Activated T-helper 17 cell treated with anti-CD3 and anti-CD28 coated beads, Interleukin-2, amount 50 U/mL, for 72 hours (primary cell): ENCODE measurements at places on chromosomes 16 and 17.

GRCh38 chr17:62923258-62924150 lies 42.5 kb upstream of the TANC2 start:
- ATAC-seq, result no peak

DNA sequence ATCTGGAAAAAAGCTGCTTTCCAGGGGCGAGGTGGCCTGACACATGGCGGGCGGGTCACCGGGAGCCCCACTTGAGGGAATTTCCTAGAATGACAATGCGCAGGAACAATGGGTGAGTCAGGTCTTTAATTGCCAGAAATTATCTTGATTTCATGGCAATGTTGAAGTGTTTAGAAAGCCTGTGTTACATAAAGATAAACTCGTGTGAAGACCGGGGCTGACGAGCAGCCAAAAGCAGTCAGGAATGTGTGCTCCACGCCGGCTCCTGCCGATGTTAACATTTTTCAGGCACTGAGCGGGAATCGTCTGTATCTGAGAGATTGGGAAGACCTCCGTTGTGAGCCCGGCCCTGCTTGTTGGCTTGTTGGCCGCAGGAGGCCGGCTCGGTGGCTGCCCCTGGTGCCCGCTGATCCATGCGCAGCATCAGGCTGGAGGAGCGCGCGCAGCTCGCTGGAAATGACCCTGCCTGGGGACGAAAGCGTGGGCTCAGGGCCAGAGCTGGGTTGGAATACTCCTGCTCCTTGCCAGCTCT lies 353.1 kb downstream of the FOXL1 start:
- no peak for ATAC-seq

DNA sequence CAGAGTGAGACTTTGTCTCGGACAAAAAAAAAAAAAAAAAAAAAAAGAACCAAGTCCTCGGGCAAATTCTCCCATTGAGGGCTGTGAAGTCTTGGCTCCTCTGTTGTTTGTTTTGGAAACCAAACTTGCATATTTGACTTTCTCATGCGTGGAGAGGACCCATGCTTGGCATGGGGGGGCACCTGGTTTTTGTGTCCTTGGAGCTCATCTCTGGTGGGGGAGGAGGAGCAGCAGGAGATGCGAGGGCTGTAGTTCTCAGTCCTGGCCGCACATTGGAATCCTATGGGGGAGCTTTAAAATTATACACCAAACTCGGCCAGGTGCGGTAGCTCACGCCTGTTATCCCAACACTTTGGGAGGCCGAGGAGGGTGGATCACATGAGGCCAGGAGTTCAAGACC lies 74.5 kb downstream of the ABCC6 start:
- no peak for ATAC-seq

DNA sequence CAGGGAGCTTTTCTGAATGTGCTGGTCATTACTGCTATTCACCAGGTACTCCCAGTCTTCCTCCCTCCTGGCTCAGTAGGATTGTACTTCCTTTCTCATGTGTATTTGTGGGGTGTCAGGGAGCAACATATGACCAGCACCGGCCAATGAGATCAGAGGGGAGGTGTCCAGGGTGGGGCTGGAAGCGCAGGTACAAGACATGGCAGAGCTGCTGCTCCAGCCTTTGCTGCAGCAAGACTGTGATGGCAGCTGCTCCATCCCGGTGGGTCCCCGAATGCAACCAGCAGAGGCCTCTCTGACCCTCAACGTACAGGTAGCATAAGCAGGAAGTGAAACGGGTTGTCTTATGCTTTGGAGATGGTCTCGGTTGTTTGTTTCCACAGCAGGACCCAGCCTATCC lies 53.8 kb upstream of the CACNG5 start:
- ATAC-seq, result no peak

DNA sequence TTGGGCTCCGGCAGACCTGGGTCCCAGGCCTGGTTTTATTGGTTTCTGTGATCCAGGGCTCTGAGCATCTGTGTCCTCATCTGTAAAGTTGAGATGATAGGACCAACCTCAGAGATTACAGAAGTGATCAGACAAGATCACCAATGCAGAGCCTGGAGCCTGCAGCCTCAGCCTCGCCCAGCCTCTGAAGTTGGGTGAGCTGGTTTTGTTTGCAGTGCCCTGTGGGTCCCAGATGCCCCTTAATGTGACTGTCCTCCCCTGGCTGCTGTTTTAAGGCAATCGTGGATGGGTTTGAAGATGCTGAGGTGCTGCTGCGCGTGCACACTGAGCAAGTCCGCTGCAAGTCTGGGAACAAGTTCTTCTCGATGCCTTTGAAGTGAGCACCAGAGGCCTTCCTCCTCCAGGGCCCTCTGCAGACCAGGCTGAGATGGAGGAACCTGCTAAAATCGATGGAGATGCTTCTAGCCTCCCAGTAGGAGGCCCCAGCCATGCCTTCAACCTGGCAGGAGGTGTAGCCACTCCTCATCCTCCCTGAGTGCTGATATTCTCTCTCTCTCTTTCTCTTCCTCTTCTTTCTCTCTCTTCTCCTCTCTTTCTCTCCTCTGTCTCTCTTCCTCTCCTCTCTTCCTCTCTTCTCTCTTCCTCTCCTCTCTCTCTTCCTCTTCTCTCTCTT lies 5.6 kb upstream of the MMP15 start:
- ATAC-seq, result no peak

- ATAC-seq, result no peak
Observed at GRCh38 chr16:23754594-23755483, at the start of gene CHP2. CHP2 (plus strand) TSS chr16:23755026; CDS start chr16:23755050, 24 bp downstream.

- ATAC-seq, result no peak
Observed at GRCh38 chr17:82587234-82588086, 60.8 kb downstream of the WDR45B start.

DNA sequence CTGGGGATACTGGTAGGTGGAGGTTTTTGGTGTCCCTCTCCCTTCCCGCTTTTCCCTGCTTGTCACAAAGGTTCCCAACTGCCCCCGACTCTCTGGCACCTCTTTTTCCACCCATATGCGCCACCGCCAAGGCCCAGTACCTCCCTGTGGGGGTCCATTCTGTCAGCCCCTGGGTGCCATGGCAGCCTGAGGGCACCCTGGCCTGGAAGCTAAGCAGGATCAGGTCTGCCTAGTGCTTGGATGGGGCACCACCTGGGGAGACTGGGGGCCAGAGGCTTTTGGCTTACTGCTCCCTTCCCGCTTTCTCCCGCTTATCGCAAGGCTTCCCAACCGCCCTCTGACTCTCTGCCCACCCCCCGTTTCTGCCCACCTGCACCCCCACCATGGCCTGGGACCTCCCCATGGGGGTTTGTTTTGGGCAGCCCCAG lies 2286.4 kb downstream of the TP53TG3F start:
- no peak for ATAC-seq

GRCh38 chr16:67445913-67446907 lies 15.3 kb downstream of the HSD11B2 start:
- ATAC-seq, result no peak

GRCh38 chr16:50932348-50932935 lies 190.6 kb downstream of the CYLD start:
- no peak for ATAC-seq

- ATAC-seq, result no peak
Observed at GRCh38 chr16:12951392-12951791, 50.0 kb downstream of the SHISA9 start.
